Right hindlimb (tissue), 1 donor: ENCODE measurements at places on chromosomes 1 and 21.
A peak's percentile ranks its signal among the peaks of the same experiment; 100 is the strongest.

DNA sequence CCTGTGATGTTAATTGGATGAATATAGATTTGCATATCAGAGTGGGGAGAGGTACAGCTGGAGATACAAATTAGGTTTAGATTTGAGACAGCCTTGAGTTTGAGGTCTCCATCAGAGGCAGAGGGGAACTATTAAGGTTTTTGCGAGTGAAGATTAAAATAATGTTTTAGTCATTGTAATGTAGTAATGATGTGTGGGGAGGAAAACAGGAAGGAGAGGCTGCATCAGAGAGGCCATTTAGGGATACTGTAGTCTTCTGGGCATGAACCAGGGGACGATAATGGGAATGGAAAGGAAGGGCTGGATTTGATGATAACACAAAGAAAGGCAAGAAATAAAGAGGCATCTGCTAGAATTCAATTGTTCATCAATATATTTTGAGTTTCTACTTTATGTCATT lies 9.5 kb downstream of the CD84 start:
- no peak for DNase-seq

GRCh38 chr1:188782220-188782841 lies 1695.3 kb downstream of the BRINP3 start:
- DNase-seq = no peak

DNA sequence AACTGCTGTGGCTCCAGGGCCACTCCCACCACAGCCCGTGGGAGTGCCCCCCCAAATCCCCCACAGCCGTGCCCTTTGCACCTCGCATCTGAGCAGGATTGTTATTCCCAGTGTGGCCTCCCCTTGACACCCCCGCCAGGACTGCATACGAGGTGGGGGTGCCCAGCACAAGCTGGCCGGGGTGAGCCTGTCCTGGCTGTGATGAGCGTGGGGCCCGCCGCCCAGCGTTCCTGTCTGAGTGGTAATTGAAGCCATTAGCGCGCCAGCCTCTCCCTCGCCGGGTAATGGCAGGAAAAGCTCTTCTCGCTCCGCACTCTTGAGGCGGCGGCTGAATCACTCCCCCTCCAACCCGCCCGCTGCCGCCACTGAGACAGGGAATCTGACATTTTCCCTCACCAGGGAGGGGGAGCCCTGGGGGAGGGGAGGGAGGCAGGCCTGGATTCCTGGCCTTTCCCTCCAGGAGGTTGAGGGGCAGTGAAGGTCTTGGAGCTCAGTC lies 27.7 kb downstream of the PTPRF start:
- DNase-seq = peak; percentile 64

DNA sequence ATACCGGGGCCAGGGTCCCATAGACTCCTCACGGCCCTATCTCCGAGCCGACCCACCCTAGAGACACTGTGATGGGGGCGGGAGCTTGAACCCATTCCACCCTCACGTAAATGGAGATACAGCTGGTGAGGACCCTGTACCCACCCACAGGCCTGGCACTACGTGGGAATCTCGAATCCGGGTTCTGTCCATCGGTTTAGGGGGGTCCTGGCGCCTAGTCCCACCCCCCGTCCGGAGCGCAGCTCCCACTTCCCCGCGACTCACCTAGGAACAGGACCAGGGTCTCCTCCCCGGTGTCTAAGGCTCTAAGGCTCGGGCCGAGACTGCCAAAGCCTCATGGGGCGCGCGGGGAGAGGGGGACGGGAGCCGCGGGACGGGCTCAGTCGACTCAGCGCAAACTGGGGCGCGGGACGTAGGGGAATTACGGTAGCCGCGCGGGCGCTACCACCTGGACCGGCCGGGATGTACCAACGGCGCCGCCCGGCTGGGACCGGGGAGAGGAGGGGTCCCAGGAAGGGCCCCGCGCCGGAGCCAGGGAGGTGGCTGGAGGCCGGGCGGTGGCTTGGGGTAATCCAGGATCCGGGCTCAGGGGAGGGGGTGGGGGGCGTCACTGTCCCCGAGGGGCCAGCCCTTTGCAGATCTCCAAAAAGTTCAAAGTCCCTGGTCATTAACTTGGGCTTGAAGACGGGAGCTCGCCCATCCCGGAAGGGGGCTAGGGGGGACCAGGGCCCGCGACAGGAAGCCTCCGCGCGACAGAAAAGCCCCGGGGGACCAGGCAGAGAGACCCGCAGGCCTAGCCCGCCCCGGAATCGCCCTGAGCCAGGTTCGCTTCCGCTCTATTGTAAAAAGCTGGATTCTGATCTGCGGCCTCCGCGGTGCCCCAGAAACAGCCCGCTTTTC lies 1.0 kb downstream of the PLEKHG5 start:
- no peak for DNase-seq

DNA sequence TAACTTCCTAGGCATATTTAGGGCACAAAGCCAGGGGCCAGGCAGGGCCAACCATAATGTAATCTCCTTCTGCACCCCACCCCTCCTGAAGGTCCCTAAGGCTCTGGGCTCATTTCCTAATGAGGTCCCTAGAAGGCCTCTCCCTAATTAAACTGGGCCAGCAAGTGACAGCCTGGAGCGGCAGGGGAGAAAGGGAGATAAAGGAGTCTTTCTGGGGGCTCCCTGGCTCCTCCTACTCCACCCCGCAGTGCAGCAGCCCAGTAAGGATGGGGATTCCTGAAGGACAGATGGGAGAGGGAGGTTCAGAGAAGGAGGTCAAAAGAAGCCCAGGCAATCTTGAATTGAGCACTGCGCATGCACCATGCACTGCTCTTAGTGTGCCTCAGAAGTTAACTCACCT lies 12.8 kb downstream of the LRP8 start:
- DNase-seq = no peak

- no peak for DNase-seq
Observed at GRCh38 chr21:29725025-29725736, 214.6 kb downstream of the GRIK1 start.

DNA sequence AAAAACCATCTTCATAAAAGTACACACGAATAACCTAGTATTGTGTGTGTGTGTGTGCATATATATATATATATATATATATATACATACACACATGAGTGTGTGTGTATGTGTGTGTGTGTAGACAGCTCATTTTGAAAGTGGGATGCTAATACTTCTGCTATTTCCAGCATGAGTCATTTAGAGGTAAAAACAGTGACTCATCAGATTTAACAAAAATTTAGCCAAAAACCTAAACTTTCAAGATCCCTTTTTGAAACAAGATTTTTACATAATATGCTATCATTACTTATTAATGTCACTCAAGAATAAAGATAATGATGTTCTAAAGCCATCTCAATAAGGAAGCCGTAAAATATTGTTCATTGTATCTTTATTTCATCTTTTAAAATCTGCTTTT lies 35.6 kb upstream of the ADGRL4 start:
- no peak for DNase-seq

DNA sequence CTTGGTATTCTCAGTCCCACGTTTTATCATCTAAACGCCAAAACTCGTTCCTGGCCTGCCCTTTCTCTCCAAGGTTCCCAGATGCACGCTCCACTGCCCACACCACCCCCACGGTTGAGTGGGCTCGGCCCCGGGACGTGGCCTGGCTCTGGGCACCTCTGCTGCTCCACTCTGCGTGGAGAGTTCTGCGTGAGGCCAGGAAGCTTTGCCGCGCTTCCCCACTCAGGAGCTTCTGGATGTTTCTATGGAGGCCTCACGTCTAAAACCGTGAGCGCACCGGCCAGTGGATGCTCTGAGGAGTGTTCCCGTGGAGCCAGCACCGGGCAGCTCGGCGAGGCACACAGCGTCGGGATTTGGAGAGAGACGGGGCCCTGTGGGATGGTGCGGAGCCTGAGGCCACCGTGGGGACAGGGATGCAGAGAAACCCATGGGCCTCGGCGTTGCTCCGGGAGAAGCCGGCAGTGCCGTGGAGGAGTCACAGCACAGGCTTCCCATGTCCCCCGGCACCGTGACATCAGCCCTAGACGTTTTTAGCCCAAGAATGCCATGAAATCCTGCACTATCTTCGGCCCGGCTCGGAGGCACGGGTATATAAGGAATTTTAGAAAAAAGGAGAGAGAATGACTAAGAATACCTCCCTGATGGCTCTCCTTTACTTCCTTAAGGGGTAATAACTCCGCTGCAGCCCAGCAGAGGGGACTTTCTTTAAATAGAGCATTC lies 125.9 kb downstream of the PRDM16 start:
- DNase-seq = no peak

- DNase-seq = no peak
Observed at GRCh38 chr1:2574350-2574749, 12.2 kb upstream of the PRXL2B start.

- no peak for DNase-seq
Observed at GRCh38 chr1:9362488-9362887, 69.8 kb downstream of the SPSB1 start.

- no peak for DNase-seq
Observed at GRCh38 chr1:180458807-180459206, 43.6 kb downstream of the ACBD6 start.

DNA sequence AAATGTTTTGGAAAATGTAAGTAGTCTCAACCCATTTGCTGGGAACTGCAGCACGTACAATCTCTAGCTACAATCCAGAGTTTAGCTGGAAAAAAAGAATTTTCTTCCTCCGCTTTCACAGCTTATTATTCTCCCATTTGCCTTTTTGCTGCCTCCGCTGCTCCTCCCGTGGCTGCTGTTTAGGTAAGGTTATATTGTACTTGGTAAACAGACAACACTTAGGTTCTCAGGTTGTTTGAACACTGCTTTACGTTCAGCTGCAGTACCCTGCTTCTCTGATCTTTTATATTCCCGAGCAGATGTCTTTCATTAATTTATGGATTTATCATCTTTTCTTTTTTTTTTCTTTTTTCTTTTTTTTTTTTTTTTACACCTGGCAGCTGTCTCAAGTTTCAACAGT lies 14.3 kb downstream of the PROX1 start:
- no peak for DNase-seq

- DNase-seq = no peak
Observed at GRCh38 chr1:153339802-153340201, 8.8 kb downstream of the PGLYRP4 start.

- no peak for DNase-seq
Observed at GRCh38 chr1:111569913-111570312, 49.7 kb upstream of the RAP1A start.

GRCh38 chr1:223123011-223123610 lies 19.9 kb downstream of the TLR5 start:
- DNase-seq = peak; percentile 53

GRCh38 chr1:119631433-119632102 lies 16.5 kb downstream of the ZNF697 start:
- DNase-seq = peak; percentile 93

GRCh38 chr1:88311265-88311664 lies 372.8 kb upstream of the PKN2 start:
- no peak for DNase-seq

DNA sequence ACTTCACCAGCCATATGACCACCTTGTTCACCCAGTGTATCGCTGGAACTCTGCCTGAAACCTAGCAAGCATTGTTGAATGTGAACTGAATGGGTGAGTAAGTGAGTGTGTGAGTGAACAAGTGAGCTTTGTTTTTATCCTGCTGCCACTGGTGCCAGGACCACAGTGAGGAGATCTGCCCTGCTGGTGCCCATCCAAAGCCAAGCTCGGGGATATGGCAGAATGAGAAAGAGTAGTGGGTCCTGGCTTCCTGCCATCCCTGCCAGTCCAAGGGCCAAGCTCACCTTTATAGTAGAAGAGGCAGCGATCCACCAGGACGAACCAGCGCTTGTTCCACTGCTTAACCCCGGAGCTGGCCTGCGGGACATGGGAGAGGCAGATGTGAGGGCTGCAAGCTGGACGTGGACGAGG lies 53.4 kb upstream of the GOLT1A start:
- DNase-seq = no peak

GRCh38 chr1:116390195-116390594 lies 17.2 kb downstream of the ATP1A1 start:
- DNase-seq = no peak

- DNase-seq = no peak
Observed at GRCh38 chr1:221778125-221778524, 36.2 kb upstream of the DUSP10 start.

DNA sequence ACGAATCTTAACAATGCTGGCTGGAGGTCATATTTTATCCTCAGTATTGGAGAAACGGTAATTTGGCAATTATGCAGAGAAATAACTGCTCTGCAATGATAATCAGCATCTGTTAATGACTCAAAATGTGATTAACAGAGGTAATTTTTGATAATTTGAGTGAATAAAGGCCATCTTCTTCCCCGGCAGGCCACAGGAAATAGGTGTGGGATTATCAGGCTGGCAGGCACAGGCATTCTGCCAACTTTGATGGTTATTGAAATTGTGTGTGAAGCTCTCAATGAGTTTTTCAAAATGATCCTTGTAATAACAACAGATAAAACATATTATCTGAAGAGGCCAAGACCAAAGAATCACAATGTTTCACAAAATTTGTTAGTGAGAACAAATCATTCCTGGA lies 309.0 kb downstream of the PTGER3 start:
- DNase-seq = no peak

DNA sequence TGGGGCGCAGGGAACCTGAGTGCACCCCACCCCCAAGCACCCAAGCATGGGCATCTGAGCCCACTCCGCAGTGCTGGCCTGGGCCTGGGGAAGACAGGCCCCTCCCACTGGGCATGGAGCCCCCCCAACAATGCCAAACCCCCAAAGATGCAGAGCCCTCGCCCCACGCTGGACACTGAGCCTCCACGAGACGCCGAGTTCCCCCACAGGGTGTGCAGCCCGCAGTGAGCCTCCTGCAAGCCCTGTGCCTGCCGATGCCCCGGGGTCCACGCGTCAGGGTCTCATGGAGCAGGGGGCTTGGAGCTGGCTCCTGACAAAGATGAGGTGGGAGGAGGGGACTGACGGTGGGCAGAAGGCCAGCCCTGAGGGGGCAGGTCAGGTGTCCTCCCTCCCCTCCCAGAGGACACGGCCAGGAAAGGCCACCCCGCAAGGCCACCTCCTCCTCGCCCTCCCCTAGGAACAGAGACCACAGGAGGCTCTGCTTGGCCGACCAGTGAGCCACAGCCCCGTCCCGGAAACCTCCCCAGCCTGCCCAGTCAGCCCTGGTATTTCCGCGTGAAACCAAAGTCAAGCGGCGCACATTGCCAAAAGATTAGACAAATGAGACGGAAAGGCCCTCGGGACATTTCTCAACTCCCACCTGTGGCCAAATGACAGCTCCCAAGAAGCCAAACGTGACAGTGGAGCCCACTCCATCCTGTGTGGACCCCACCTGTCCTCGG lies 33.4 kb downstream of the MEGF6 start:
- no peak for DNase-seq

DNA sequence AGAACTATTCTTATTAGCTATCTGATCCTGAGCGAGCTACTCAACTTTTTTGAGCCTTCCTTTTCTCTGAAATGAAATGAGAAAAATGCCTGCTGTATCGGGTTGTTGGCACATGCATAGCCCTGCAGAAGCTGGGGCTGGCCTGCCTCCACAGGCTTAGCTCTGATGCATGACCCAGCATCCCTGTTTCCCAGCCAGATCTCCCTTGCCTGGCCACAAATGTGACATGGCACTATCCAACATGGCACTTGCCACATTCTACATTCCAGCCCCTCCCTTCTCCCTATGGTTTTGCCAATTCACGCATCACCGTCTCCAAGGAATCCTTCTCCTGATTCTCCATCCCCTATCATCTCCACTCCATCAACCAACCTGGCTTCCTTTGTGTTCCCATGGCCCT lies 13.8 kb downstream of the RNU5D-1 start:
- DNase-seq = no peak
